ENCODE measurements at places on chromosomes 4 and X. TPM values are rescaled to one million over a fixed set of nuclear protein-coding genes. Genes with fewer than 3 reads are reported as not detected.

The DOK7 gene
- total RNA-seq: not detected

The ANAPC4 gene
- 21.1 TPM for total RNA-seq

The GCNA gene
- 1.5 TPM for total RNA-seq

The AGA gene
- total RNA-seq: 77.3 TPM

The TMEM131L gene
- total RNA-seq: 4.2 TPM
